HS-5 (cell line): ENCODE measurements at places on chromosomes 1 and 21.
A peak's percentile ranks its signal among the peaks of the same experiment; 100 is the strongest.

DNA sequence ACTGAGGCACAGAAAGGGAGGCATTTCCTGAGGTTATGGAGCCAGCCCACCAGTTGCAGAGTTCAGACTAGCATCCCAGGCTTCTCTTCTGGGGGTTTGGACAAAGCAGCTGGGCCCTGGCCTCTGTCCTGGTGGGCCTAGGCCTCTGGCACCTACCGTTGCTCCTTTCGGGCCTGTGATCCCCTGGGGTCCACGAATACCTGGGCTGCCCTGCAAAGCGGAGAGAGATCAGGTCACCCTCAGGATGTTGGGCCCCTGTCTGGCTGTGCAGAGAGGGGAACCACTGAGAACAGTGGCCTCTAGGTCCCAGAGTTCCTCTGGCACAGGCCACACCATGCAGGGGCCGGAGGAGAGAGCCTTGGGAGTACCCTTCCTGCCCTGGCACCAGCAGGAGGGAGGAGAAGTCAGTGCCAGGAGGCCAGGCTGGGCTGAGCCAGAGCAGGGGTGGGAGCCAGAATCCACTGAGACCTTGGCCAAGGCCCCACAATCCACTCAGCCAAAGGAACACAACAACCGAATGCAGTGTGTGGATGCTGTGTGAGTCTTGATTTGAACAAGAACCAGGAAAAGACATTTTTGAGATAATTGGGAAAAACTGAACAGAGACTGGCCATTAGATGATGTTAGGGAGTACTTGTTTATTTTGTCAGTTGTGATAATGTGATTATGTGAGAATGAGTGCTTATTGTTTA is 8.9 kb downstream of the COL9A2 start:
- no peak for DNase-seq

GRCh38 chr21:31180256-31181081 is 142.2 kb upstream of the KRTAP19-8 start:
- no peak for DNase-seq

GRCh38 chr1:85461216-85461918 is 3.6 kb downstream of the DDAH1 start:
- no peak for DNase-seq

DNA sequence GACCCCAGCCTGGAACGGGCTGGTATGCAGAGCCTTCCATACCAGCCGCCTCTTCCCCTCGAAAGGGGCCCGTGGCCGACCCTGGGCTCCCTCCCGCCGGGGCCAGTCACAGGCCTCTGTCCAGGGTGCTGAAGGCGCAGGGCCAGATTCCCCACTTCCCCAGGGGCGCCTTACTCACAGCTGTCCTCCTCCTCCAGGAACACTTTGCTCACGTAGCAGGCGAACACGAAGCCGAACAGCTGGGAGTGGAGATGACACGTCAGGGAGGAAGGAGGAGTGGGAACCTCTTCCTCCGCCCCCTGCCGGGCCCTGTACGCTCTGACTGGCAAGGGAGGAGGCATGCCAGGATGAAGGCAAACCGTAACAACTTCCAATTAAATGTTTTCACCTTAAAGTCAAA is 57.3 kb downstream of the NKAIN1 start:
- DNase-seq, result peak; percentile 92

DNA sequence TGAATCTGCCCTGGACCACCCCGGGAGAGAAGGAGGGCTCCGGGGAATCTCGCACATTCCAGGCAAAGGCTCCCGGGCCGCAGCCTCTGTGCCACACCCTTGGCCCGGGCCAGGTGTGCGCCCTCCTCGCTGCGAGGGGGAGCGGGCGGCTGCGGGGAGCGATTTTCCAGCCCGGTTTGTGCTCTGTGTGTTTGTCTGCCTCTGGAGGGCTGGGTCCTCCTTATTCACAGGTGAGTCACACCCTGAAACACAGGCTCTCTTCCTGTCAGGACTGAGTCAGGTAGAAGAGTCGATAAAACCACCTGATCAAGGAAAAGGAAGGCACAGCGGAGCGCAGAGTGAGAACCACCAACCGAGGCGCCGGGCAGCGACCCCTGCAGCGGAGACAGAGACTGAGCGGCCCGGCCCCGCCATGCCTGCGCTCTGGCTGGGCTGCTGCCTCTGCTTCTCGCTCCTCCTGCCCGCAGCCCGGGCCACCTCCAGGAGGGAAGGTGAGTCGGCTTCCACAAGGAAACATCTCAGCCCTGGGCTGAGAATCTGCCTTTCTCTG is at the start of gene LAMC2:
TSS of gene LAMC2 (plus strand) at position 324 of the 550 bp plus-strand sequence. CDS start at position 413, 89 bp downstream.
- DNase-seq, result no peak

GRCh38 chr1:178690496-178690895 is 34.5 kb upstream of the RALGPS2 start:
- DNase-seq, result no peak

DNA sequence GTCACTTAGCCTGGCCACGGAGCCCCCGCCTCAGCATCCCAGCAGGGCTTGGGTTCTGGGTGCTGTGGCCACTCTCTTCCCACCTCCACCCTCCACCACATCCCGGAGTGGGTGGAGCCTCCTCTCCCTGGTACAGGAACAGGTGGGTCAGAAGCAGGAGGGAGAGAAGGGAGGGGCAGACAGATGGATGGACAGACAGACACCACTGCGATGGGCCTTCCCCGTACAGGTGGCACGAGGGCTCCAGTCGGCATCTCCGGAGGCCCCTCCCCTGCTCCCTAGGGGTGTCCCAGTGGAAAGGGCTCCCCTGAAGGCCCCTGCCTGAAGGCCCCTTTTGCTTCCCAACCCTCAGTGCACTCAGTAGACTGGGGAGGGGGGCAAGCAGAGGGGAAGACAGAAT is 96.9 kb upstream of the TARDBP start:
- DNase-seq, result no peak

DNA sequence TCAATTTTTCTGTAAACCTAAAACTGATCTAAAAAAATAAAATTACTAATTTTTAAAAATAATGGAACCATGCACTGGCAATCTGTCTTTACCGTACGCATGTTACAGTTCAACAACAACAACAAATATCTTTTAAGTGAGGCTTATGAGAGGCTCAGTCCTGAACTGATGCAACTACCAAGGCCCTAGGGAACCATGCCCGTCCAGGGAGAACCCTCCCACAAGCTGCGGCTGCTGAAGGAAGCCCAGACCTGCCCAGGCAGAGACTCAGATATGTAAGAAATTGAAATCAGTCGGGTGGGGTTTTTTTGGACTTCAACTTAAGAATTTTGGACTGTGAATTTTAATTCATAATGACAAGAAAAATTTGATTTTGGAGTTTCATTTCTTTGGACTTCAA is 91.1 kb downstream of the NPHP4 start:
- no peak for DNase-seq

DNA sequence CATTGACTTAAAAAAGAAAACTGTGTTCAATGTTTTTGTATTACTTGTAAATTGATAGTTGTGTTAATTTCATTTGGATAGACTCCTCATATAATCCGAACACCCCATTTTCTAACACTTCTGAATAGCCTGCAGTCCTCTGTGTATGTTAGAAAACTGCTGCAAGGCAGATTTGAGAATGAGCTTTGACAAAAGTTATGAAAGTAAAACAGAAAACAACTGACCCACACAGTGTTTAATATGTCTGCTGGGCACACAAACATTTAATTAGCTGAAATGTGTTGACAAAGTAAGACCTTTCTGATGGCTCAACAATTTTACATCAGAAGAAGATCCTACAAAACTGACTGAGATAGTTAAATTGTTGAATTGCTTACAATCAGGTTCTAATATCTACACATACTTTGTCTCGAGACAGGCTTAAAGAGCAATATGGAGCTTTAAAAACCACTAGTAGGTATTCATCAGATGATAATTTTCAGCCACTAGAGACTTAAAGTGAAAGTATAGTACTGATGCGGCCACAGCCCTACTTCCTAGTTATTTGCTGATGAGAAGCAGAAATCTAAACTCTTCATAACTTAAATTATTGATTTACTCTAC is 40.0 kb upstream of the PRMT6 start:
- DNase-seq, result no peak

DNA sequence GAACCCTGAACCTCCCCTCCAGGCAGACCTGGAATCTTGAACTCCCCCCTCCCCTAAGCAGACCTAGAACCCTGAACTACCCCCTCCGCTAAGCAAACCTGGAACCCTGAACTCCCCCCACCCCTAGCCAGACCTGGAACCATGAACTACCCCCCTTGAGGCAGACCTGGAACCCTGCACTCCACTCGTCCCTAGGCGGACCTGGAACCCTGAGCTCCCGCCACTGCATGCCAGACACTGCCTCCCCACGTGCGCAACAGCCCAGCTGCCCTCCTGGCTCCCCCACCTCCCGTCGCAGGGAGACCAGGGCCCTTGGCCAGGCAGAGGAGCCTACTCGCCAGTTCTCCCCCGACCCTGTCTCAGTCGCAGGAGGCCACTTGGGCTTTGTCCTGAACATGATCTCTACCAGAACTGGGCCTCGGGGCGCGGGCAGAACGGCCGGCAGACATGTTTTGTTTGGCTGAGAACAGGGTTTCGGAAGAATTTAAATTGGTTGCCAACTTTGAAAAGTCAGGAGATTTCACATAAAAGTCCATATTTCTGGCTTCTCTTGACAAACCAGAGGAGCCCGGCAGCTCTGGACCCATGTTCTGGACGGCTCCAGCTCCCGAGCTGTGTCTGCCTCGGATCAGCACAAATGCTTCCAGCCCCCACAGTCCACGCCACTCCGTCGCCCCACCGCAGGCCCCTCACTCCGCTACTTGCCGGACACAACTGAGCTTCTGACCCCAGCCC is 9.2 kb upstream of the PLEKHG5 start:
- no peak for DNase-seq

GRCh38 chr1:23908453-23909341 is 4.5 kb downstream of the CNR2 start:
- no peak for DNase-seq

- no peak for DNase-seq
Measured at GRCh38 chr21:39775816-39776215, 30.8 kb downstream of the IGSF5 start.

- DNase-seq, result no peak
Measured at GRCh38 chr1:94026619-94027380, 94.1 kb downstream of the ABCA4 start.

GRCh38 chr1:28343405-28343804 is 14.6 kb downstream of the MED18 start:
- DNase-seq, result peak; percentile 79

- DNase-seq, result no peak
Measured at GRCh38 chr1:117244306-117244705, 33.6 kb upstream of the VTCN1 start.

GRCh38 chr1:36831186-36831810 is 203.0 kb downstream of the GRIK3 start:
- DNase-seq, result no peak

GRCh38 chr1:74767490-74767889 is 34.5 kb downstream of the TYW3 start:
- DNase-seq, result no peak

- DNase-seq, result no peak
Measured at GRCh38 chr1:31571340-31572295, 4.7 kb upstream of the TINAGL1 start.

- peak; percentile 53 for DNase-seq
Measured at GRCh38 chr1:66495495-66495894, 38.5 kb upstream of the SGIP1 start.

- no peak for DNase-seq
Measured at GRCh38 chr1:200072636-200073285, 45.3 kb downstream of the NR5A2 start.

DNA sequence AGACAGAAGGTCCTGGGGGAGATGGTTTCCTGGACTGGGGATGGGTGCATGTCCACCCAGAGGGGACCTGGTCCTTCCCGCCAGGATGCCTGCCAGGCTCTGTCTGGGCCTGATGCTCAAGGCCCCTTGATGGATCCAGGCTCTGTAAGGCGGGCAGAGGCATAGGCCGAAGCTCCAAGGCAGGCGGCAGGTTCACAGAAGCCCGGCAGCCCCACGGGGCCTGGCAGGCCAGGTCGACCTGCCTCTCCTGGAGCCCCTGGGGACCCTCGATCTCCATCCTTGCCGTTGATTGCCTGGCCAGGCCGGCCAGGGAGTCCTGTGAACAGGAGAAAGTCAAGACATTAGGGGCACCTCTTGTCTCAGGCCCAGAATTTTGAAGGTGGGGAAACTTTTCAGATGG is 16.0 kb downstream of the COL9A2 start:
- DNase-seq, result no peak

- DNase-seq, result no peak
Measured at GRCh38 chr1:160748181-160748877, 9.3 kb downstream of the SLAMF7 start.

DNA sequence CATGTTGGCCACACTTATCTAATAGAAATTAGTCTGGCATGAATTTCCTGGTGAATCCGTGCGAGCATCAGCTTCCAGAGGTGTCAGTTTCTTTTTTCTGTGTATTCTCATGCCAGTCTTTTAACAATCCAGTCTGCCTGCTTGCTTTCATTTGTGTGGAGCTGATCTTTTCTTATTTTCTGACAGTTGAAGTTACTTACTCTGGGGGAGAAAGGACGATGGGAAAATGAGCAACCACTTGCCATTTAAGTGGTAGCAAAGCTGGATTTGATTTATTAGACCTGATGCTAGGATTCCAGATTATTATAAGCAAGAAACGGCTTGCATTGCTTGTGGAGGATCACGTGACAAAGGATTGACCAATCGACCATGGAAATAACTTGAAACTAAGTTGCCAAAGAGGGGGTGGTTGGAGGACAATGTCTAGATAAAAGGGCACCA is 24.3 kb upstream of the APP start:
- DNase-seq, result no peak

DNA sequence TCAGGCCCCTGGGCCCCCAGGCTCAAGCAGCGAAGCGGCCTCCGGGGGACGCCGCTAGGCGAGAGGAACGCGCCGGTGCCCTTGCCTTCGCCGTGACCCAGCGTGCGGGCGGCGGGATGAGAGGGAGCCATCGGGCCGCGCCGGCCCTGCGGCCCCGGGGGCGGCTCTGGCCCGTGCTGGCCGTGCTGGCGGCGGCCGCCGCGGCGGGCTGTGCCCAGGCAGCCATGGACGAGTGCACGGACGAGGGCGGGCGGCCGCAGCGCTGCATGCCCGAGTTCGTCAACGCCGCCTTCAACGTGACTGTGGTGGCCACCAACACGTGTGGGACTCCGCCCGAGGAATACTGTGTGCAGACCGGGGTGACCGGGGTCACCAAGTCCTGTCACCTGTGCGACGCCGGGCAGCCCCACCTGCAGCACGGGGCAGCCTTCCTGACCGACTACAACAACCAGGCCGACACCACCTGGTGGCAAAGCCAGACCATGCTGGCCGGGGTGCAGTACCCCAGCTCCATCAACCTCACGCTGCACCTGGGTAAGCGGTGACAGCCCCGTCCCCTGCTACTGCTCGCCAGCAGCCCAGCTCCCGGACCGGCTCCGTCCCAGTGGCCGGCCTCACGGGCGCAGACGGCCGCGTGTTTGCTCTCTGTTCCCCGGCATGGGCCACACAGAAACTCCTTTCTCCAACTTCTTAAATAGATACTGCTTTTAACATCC is 539 bp downstream of the LAMC1 start:
- DNase-seq, result no peak

DNA sequence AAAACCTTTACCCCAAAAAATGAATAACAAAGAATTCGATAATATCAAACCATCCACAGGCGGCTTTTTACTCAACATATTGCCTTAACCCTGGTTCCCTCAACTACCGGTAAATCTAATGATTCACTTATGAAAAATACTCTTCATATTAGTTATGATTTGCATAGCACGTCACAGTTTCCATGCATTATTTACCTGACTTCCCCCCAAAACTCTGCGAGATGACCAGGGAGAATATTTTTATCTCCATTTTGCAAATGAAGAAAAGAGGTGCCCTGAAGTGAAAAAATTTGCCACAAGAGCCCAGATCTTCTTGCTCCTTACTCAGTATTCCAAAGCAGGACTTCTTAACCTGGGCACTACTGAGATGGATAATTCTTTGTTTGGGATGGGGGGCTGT is 2.9 kb downstream of the JAK1 start:
- no peak for DNase-seq

GRCh38 chr1:117120774-117121588 is 568 bp downstream of the TRIM45 start:
- DNase-seq, result no peak
